ENCODE measurements at places on chromosomes 7 and 10.

- no peak for DNase-seq
Measured at GRCh38 chr7:33825644-33826043, 79.7 kb upstream of the BMPER start.

DNA sequence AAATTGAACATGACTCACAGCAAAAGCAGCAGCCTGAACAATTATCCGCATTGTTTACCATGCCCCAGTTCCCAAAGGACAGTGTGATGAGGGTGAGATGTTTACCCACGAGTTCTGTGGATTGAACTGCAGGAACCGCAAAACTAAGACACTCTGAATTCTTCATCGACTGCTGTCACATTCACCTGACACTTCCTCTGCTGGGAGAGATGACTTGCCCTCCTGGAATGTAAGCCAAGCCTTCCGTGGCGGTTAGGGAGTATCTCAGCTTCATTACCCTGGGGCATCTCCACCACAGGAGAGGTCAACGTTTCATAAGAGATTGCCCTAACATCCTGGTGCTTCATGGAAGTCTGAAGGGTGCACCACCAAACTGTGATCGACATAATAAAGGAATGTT lies 374.6 kb upstream of the ADARB2 start:
- DNase-seq: no peak

- DNase-seq: no peak
Measured at GRCh38 chr10:28595613-28596012, 62.7 kb downstream of the WAC start.

- no peak for DNase-seq
Measured at GRCh38 chr10:11667756-11668155, 56.3 kb upstream of the USP6NL start.

DNA sequence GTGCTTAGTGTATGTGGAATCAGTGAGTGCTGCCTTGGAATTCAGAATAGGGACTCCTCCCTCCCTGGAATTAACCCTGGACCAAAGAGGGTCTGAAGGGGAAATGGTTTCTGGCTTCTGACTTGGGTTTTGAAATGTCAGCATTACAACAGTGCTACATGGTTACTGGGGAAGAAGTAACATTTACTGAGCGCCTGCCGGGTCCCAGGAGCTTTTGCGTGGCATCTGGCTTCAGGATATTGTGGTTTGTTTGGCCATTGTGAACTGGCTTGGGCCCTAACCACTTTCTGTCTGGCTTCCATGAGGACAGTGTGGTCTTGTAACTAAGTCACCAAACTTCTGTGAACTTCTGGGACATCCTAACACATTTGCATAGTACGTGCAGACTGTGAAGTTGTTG lies 21.3 kb downstream of the TSPAN15 start:
- no peak for DNase-seq

- peak; percentile 30 for DNase-seq
Measured at GRCh38 chr7:15015545-15016314, 113.2 kb upstream of the DGKB start.

DNA sequence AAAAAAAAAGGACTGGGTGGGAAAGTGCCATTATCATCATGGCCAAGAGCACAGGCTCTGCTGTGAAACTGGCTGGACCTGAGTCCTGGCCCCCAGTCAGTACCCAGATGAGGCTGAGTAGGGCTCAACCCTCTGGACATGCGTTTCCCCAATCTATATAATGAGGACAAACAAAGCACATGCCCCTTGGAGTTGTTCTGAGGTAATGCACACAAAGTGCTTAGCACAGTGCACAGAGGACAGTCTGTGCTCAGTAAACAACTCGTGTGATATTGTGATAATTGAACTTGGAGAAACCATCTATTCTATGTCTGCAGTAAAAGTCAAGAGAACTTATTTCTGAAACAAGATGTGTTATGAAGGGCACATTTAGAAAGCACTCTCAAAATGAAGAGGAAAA lies 138.8 kb downstream of the KCNMA1 start:
- DNase-seq: no peak

DNA sequence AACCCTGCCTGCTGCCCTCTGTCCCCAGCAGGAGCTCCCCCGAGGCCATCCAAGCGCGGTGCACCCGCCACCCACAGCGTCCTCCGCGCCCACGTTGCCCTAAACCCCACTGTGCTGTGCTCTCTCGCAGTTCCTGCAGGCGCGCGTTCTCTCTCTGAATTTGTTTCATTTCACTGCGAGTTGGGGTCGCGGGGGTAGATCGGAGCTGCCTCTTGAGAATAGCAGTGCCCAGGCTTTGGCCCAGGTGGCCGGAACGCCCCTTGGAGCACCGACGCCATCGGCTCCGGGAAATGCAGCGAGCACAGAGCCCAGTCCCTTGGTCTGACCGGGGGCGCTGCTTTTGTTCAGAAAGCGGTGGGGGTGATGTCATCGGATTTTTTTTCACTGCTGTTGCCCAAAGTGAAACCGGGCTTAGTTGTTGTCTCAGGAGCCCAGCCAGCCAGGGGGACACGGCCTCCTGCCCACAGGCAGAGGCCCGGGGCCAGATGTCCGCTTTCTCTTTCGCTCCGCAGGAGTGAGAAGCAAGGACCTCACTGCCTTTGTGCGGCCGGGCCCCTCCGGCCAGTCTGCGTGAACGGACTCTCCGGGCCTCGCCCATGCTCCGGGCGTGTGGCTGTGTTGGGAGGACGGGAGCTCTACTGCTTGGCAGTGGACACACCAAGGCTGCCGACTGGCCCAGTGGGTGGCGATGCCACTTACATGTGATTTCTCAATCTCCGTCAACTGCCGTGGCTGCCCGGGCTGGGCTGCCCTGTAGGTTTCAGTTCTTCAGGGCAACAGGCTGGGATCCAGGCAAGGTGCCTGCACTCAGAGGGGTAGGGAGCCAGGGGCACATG lies 43.1 kb downstream of the FOXK1 start:
- DNase-seq: peak; percentile 57

GRCh38 chr7:101557978-101558741 lies 70.9 kb downstream of the MYL10 start:
- DNase-seq: no peak

GRCh38 chr7:157875230-157876179 lies 538.7 kb downstream of the DNAJB6 start:
- DNase-seq: peak; percentile 30

DNA sequence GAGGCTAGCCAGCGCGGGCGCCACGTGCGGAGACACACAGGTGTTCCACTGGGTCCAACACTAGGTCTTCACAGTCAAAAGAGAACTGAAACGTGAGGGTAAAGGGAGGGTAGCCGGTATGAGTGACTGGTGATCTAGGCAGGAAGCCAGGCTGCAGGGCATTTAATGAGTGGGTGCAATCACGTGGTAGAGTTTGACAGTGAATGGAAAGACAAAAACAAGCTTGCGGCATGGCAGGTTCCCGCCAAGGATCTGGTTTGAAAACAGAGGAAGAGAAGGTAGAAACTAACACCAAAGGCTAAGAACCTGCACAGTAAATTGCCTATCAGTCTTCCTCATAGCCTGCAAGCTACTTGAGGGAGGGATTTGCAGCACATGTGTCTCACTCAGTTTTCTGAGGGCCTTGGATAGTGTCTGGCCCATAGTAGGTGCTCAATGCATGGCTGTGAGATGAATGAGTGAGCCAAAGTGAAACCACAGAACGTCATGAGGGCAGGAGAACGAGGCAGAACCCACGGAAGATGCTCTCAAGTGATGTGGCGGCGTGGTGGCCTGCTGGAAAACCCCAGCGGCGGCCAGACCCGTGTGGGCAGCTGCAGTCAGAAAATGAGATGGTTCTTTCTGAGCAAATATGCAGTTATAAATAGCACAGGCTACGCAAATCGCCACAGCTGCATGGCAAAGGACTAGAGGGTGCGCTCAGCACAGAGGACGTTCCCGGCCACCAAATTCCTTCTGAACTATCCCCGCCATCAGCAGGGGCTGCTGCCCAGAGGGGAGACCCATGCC lies 183.6 kb upstream of the NFE2L3 start:
- DNase-seq: peak; percentile 30

DNA sequence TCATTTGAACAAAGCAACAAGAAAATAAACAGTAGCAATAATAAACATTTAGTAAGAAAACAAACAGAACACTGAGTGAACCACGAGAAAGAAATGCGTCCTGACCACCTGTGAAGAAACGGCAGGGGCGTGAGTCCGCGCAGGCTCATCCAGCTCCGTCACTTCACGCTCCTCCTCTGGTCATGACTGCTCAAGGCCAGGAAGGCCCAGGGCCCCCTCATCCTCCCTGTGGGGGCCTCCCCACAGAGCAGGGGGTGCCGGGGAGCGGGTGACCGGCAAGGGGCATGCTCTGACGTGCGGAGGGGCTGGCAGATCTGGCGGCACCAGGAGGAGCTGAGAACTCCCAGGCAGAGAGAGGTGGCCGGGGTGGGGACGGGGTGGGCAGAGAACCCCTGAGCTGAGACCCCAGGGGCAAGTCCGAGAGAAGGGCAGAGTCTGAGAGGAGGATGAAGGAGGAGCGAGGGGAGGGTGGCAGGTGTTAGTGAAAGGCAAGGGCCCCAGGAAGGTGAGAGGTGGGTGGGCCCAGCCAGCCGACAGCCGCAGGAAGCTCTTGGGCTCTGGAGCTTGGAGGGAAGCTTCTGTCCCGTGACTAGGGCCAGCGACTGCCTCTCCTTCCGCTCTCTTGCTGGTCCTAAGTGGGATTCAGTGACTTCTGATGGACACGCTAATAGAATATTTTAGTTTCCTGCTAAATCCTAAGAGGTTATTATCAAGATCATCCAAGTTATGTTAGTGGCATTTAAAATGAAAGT lies 223.9 kb downstream of the TCERG1L start:
- DNase-seq: no peak

- DNase-seq: no peak
Measured at GRCh38 chr7:90621125-90621746, 25.1 kb downstream of the CDK14 start.

DNA sequence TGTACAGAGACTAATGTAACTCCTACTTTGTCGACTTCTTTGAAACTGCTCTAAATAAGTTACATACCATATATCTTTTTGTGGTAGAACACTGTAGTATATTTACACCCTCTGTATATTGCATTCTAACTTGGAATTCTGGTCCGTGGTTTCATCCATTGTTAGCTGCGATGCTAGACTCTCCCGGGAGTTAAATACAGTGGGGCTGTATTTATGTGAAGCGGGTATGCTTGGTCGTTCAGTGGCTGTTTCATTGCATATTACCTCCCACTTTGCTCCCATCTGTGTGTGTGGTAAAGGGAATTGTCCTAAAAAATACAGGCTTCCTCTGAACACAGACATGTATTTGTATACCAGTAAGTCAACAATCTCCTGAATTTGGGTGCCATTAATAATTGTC lies 231.1 kb downstream of the SLC25A13 start:
- DNase-seq: no peak

- DNase-seq: no peak
Measured at GRCh38 chr7:151080067-151080521, 515 bp downstream of the FASTK start.

GRCh38 chr10:191703-192518 lies 56.7 kb downstream of the ZMYND11 start:
- DNase-seq: no peak

- DNase-seq: no peak
Measured at GRCh38 chr7:427506-428103, 92.0 kb downstream of the PDGFA start.

DNA sequence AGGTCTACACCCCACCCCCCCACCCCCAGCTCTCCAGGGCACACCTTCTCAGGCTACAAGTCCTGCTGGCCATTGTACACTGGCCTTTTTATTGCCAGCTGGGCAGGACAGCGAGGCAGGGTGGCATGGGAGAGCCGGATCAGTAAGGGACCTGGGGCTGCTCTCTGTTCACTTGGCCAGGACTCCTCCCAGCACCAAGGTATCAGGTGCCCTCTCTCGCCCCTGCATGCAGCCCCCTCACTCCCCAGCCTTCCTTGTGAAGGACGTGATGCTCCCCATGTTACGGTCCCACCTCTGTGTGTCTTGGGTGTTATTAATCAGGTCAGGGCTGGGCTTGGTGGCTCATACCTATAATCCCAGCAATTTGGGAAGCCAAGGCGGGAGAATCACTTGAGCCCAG lies 26.3 kb downstream of the PODXL start:
- DNase-seq: no peak

DNA sequence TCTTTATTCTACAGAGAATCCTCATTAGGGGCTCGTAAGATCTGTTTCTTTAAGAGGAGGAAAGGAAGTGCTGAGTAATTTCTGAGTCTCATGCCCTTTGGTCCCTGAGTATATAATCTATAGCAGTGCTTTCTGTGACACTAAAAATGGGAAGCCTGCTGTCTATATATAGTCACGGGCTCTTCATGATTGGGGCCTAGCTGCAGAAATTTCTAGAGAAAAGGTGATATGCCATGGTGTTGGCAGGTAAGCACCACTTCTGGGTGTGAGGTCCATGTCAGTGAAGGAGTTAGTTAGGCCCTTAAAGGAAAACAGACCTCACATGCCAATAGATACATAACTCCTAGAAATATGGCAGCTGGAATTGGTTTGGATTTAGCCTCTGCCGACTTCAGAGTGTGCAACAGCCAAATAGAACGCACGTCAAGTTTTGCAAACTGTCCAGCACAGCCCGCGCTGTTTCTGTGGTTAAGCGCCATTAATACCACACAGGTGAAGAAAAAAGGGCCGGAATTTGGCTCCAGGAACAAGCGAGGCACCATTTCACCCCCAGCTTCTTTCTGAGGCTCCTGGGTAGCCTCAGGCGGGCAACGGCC lies 123.2 kb downstream of the TACC2 start:
- DNase-seq: no peak

GRCh38 chr7:124643311-124643811 lies 122.2 kb downstream of the GPR37 start:
- DNase-seq: no peak

DNA sequence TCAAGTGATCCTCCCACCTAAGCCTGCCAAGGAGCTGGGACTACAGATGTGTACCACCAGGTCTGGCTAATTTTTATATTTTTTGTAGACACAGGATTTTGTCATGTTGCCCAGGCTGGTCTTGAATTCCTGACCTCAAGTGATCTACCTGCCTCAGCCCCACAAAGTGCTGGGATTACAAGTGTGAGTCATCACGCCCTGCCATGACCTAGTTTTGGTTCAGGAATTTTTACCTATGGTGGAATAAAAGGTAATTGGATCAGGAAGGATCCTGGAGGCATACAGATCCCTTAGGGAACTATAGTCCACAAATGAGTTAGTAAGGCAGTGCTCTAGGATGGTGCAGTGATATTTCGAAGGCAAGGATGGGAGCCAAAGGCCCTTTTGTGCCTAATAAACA lies 717.9 kb downstream of the PHTF2 start:
- DNase-seq: no peak

GRCh38 chr7:77797734-77798393 lies 370 bp downstream of the TMEM60 start:
- no peak for DNase-seq

DNA sequence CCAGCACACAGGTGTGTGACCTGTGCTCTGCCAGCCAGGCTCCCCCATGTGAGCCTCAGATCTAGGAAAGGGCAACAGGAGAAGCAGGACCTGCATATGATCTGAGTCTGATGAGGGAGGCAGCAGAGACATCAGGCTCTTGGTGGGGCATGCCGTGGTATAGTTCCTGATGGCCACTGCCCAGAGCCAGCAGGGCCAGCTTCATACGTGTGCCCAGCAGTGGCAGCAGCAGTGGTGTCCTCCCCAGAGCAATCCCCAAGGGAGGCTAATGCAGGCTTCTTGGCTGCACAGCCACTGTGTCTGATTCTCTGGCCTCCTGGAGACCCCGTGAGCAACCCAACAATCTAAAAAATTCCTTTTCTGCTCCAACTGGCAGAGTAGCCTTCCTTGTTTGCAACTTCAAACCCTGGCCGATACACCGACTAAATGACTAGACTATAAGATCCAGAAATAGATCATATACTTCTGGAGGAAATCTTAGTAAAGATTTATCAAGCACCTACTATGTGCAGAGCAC lies 230.6 kb upstream of the ZMIZ1 start:
- no peak for DNase-seq

GRCh38 chr7:538764-539685 lies 19.4 kb upstream of the PDGFA start:
- DNase-seq: no peak

Measured in CD4-positive, alpha-beta T cell treated with Interferon alpha-2 for 1 hour (primary cell).